ENCODE measurements at places on chromosomes 5 and 9.

- no peak for DNase-seq
Observed at GRCh38 chr9:135230386-135230765, 142.9 kb downstream of the OLFM1 start.

DNA sequence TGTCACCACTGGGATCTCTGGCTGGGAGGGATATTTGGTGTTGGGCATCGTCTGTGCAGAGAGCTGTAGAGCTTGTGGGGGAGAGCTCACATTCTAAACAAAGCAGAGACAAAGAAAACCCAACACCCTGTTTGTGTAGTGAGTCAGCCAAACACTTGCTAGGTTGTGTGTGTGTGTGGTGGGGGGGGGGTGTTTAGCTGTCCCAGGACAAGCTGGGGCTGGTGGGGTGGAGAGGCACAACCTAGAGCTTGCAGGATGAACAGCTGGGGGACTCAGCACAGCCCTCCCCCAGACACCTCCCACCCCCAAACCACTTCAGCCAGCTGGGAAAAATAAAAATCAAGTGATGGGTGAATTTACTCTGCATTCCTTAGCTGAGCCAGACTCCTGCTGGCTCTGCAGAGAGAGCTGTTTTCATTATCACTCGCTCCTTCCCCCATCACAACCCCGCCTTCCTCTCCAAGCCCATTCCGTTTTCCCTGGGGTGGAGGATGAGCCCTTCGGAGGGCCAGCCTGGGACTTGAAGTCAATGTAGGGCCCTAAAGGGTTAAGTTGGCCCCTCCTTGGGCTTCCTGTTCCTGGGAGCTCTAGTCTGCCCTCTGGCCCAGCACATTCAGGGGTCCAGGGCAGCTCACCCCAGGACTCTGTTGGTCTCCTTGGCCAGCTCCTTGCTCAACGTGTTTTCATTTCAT lies 2.6 kb downstream of the OLFML2A start:
- peak; percentile 13 for DNase-seq

DNA sequence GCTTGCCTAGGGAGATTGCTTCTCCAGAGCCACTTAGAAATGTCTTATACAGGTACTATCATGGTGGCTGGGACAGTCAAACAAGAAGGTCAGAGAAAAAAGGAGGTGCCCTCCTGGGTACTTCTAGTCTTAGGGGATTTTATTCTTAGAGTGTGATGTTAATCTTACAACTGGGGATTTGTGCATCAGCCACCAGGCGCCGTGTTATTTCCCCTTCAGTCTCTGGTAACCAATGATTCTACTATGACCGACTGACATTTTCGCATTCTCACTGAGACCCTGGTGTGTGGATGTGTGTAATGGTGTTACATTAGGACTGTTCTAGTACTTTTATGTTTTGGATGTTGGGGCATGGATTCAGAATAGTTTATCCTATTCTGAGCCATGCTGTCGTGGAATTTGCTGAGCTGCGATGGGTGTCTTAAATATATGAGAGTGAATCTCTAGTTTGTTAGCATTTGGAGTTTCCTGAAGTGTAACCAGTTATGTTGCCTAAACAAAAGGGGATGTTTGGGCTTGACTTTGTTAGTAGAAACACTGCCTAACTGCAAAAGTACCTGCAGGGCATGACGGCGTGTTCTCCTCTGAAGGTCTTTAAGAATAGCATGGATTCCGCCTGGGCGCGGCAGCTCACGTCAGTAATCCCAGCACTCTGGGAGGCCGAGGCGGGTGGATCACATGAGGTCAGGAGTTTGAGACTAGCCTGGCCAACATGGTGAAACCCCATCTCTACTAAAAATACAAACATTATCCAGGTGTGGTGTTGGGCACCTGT lies 175.2 kb upstream of the DAP start:
- DNase-seq, result no peak

GRCh38 chr9:133371261-133371711 lies 4.6 kb downstream of the SURF4 start:
- peak; percentile 85 for DNase-seq

- DNase-seq, result no peak
Observed at GRCh38 chr9:3261484-3261883, 264.3 kb downstream of the RFX3 start.

DNA sequence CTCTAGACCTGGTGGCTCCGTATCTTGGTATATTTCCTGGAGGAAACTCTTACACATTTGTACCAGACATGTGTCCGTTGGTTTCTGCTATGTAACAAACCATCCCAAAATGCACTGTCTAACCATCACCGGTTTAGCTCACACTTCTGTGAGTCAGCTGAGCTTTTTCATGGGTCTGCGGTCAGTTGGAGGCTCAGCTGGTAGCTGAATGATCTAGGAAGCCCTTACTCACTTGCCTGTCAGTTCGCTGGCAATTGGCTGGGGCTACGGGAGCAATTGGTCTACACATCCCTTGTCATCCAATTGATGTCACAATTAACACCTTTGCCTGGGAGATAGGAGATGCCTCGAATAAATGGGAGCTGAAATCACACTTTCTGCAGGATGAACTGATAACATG lies 11.6 kb upstream of the WHRN start:
- no peak for DNase-seq

DNA sequence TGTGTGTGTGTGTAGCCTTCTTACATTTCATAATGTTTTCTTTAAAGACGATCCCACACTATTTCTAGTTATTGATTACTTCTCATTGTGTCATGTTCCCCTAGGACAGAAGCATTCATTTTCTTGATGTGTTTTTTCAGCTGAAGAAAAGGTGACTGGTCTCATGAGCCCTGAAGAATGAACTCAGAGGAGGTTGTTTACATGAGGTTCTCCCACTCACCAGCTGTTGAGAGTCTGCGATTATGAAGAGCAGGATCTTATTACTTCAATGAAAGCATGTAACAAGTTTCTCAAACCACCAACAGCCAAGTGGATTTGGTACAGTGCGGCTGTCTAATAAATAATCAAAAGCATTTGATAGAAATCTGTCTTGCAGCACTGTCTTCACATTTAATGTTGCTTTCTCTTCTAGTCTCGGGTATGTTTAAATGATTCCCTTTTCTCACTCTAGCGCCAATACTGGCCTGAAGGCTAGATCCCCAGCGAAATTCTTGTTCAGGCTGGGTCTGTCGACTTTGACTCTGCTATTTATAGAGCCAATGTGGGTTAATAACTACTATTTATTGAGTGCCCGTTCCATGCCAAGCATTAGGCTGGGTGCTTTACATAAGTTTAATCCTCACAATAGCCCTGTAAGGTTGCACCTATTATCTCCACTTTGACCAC lies 9.6 kb upstream of the FSD1L start:
- DNase-seq, result no peak

GRCh38 chr9:21812946-21813568 lies 10.6 kb downstream of the MTAP start:
- DNase-seq, result peak; percentile 85

DNA sequence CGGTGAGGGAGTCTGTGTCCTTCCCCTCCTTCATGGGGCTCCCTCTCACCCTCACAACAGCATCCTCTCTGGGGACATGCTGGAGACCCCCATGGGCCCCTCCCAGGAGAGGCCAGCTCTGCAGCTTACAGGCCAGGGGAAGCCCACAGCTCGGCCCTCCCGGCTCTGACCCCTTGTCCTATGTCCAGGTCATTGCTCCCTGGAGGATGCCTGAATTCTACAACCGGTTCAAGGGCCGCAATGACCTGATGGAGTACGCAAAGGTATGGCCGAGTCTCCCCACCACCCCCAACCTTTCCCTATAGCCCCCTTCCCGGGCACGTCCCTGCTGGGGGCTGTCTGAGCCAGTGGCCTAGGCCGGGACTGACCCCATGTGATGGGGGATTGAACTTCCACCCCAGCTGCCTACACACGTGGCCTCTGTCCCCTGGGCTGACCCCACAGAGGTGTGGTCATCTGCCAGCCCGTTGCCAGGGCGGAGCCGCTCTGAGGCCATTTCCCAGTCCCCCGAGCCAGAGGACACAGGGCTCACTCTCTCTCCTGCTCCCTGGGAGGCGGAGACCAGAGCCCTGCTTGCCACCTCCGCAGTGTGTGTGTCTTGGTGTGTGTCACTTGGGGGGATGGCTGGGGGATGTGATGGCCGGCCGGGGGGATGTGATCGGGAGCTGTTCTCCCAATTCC lies 21.9 kb downstream of the ASS1 start:
- no peak for DNase-seq

DNA sequence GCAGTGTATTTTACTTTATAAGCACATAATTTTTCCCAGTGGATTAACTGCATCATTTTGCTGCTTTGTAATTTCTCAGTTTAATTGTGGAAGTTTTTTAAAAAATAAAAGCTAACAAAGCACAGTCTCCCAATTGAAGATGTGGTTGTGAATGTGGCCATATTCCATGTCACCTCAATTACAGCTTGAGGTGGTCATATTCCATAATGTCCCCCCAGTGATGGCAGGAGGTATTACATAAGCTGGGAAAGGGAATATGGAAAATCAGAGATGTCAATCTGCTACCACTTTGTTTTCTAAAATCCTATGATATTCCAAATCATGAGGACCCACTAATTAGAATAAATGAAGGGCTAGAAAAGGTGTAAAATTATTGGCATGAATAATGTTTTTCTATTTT lies 1672.0 kb upstream of the CDH9 start:
- DNase-seq, result no peak

- DNase-seq, result no peak
Observed at GRCh38 chr5:133347039-133347438, 265.3 kb downstream of the FSTL4 start.

- DNase-seq, result peak; percentile 100
Observed at GRCh38 chr9:92293452-92294296, at the start of gene IARS1. IARS1 (minus strand) TSS chr9:92293697; CDS start chr9:92289419, 4,278 bp downstream.

GRCh38 chr5:14545862-14546261 lies 35.7 kb upstream of the OTULINL start:
- DNase-seq, result no peak

Measured in activated CD8-positive, alpha-beta memory T cell treated with anti-CD3 and anti-CD28 coated beads for 24 hours (primary cell).